ENCODE measurements at places on chromosomes 1 and 21.

- DNase-seq = no peak
These were observed 248.8 kb downstream of the RHOU start for GRCh38 chr1:228984107-228984506.

- no peak for DNase-seq
These were observed 387.3 kb upstream of the PLXNA2 start for GRCh38 chr1:208631506-208631905.

GRCh38 chr1:56032096-56032676 lies 547.2 kb downstream of the PLPP3 start:
- no peak for DNase-seq

DNA sequence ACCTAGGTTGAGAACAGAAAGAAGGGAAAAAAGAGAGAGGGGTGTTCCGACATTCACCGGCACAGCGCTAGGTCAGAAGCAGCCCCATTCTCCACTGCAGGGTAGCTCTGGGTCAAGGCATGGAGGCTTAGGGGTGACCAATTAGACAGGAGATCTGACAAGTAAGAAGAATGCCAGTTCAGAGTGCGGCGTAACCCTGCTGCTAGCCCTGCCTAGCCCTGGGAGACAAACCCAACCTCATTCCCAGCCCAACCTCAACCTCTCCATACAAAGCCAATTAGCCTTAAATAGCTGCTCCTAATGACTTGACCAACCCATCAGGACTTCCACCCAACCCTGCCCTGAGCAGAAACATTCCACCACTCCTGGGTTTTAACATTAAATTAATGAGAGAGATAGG lies 3.4 kb downstream of the PRELP start:
- no peak for DNase-seq

DNA sequence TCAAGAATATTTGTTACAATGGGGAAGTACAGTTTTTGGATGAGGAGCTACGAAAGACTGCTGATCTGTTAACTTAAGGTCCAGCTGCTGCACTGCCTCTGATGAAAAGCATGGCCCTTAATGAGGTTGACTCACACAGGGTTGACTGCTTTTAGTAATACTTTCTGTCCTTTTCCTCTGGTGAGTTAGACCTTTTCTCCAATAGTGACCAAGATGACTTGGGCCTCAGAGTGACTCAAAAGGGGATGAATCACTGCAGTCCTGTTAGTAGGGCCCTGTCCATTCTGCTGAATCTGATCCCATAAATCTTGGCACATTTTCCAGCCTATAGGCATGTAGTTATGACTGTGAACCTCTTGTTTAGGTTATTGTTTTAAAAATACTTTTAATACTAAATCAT lies 2.7 kb downstream of the DISP1 start:
- DNase-seq = no peak

- no peak for DNase-seq
These were observed 521.1 kb downstream of the ADGRL2 start for GRCh38 chr1:82321794-82322193.

All from NCI-H187 (cell line).